Cortex of kidney (tissue), 1 donor: ENCODE measurements at places on chromosomes 2 and 18.

GRCh38 chr2:95313296-95314131, 16.4 kb downstream of the KCNIP3 start:
- no peak for DNase-seq

- no peak for DNase-seq
Observed at GRCh38 chr2:61727746-61728145, 126.1 kb downstream of the FAM161A start.

- DNase-seq = no peak
Observed at GRCh38 chr2:189580241-189580651, 340 bp downstream of the SLC40A1 start.

DNA sequence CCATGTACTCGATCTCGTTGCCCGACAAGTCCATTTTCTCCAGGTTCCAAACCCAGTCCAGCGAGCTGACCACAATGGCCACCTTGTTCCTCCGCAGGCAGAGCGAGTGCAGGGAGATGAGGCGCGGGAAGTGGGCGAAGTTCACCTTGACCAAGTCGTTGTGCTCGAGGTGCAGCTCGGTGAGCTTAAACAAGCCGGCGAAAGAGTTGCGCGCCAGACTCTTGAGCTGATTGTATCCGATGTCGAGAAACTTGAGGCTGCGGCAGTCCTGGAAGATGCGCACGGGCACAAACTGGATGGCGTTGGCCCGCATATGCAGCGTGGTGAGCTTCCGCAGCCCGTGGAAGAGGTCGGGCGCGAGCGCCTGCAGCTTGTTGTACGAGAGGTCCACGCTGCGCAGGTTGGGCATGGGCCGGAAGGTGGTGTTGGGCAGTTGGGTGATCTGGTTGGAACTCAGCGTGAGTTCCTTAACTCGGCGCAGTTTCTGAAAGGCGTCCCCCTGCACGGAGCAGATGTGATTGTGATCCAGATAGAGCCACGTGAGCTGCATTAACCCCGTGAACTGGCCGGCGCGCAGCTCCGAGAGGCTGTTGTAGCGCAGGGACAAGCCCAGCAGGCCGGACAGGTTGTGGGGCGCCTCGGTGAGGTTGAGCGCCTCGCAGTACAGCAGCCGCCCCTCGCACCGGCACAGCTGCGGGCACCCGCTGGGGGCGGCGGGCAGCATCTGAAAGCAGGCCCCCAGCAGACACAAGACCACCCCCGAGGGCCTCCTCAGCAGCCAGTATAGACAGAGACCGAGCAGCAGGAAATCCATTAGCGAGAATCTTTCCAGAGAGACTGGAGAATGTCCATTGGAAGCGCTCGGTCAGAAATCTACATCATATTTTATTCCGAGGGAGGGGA, 1.3 kb downstream of the LRRTM1 start:
- DNase-seq = no peak

DNA sequence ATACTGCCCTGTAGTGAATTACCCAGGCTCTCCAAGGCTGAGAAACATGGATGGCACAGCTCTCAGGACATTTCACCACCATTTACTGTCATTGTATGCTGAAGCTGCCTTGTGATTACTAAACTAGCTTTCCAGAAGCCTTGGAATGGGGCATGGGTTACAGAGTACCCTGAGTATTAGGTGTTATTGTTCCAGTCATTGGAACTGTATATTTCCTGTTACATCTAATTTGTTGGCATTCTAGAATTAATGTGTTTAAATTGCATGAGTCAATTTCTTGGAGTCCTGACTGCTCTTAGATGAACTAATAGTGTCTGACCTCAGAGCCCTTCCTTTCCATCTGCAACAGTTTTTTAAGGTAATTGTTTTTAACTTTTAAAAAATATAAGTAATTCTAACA, 9.0 kb downstream of the DGUOK start:
- DNase-seq = no peak

- no peak for DNase-seq
Observed at GRCh38 chr2:177249038-177249437, 15.5 kb downstream of the NFE2L2 start.

DNA sequence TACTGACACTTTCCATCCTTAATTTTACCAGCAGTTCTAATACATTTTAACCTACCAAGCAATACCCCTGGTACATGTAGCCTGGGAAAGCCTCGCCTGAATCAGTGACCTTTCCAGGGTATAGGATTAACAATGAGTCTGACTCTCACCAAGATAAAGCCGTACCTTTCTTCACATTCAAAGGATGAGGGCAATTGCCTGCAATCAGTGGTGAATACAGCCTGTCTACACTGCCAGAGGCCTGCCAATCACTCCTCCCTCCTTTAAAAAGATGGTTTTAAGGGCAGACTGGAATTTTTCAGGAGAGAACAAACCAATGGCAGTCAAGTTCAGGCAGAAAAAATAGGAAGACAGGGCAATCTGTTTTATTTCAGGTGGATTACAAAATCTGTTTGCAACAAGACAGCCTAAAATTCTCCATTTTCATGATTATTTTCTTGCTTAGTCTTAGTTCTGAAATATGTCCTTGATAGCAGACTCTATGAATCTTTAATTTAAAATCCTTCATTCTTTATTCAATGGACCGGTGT, 4.8 kb downstream of the EPHA4 start:
- DNase-seq = no peak

GRCh38 chr2:7348761-7349160, 431.5 kb downstream of the RNF144A start:
- no peak for DNase-seq

DNA sequence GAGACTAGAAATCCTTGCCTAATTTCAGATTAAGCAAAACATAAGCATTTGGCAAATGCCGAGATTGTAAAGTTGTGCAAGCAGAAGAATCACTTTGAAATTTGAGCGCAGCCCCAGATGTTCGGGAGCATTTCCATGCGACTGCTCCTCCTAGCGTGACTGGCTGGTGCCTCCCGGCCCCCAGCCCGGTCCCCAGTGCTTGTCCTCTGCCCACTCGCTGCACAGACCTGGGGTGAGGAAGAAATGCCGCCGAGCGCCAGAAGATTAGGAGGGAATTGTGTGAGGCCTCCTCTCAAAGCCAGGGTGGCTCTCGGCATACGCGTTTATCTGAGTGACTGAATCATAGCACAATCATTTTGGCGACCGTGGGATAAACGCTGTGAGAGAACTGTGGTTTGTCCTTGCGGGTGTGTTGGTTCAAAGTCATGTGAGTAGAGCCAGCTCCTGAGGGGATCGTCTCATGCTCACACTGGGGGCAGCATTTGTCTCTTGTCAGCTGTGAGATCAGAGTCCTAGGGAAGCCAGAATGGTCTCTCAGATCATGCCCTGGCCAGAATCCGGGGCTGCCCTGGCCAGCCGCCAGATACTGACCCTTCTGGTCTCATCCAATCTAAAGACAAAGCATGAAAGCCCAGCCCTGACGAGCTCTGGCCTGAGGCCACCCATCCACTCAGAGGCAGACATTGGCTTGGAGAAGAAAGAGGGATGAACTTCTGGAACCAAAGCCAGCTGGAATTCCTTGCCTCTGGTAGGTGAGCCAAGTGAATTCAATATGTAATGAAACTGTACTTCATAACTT, 189.3 kb downstream of the SH3RF3 start:
- DNase-seq = no peak

GRCh38 chr18:67217551-67218166, 298.9 kb downstream of the DSEL start:
- no peak for DNase-seq

DNA sequence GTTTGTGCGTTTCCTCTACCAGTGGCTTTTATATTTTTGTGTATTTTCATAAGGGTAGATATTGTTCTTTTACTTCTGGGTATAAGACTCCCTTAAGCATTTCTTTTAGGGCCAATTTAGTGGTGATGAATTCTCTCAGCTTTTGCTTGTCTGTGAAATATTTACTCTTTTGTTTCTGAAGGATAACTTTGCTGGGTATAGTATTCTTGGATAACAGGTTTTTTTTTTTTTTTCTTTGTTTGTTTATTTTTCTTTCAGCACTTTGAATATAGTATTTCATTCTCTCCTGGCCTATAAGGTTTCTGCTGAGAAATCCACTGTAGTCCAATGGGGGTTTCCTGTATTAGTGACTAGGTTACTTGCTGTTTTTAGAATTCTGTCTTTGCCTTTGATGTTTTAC, 122.7 kb downstream of the XRCC5 start:
- DNase-seq = no peak

DNA sequence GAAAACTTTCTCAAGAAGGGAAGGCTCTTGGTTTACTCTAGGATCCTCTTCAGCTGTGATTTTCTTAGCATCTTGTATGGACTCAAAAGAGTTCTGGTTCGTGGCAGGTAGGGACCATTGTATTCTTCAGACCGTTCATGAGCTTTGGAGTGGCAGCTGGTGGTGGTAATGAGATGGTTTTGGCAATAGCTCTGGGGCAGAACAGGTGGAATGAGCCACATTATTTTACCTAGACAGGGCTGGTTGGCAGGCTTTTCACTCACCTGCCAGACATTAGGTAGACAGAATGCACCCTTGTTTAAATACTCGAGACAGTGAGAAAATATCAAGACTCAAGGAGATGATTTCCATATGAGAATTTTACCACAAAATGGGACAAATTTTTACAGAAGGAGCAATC, 26.2 kb upstream of the MGAT5 start:
- DNase-seq = no peak

GRCh38 chr18:28365411-28365831, 188.5 kb upstream of the CDH2 start:
- DNase-seq = no peak

GRCh38 chr2:202127687-202128331, 54.8 kb downstream of the KIAA2012 start:
- DNase-seq = no peak

GRCh38 chr2:73877071-73877802, 15.6 kb upstream of the ACTG2 start:
- DNase-seq = no peak

- no peak for DNase-seq
Observed at GRCh38 chr18:48674758-48675351, 136.0 kb downstream of the CTIF start.

DNA sequence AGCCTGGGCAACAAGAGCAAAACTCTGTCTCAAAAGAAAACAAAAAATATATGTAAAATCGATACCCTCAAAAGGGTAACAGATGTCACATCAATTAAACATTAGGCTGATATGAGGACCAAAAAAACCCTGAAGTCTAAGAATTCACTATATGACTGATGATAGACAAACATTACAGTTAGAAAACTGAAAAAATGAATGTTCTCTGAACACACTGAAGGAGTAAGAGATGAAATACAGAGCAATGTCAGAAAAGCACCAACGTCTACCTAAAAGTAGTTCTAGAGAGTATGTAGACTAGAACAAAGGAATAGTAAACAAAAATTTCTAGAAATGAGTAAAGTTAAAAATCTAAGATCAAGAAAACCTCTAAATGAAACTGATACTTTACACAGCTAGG, 81.9 kb downstream of the SLC66A3 start:
- no peak for DNase-seq

DNA sequence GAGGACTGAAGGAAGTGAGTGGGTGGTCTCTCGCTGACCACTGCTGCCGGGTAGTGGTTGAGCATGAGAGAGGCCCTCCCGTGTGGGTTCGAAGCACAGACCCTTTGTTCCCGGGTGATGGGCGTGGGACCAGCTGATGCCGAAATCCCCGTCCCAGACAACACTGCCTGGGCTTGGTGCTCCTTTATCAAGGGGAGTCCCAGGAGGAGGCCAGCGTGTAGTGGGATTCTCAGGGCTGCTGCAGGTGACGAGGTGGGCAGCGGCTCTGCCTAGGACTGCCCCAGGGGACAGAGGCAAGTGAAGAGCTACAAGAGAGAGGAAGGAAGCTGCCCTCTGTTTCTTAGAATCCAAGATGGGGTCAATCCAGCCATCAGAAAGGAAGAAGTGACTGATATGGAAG, 251.3 kb upstream of the PXDN start:
- DNase-seq = no peak

- no peak for DNase-seq
Observed at GRCh38 chr2:59892398-59892797, 661.1 kb downstream of the BCL11A start.

GRCh38 chr18:24514439-24514838, 54.0 kb downstream of the HRH4 start:
- DNase-seq = no peak

GRCh38 chr18:11104307-11104706, 45.1 kb downstream of the PIEZO2 start:
- no peak for DNase-seq

GRCh38 chr2:189498205-189498604, 56.9 kb downstream of the WDR75 start:
- DNase-seq = no peak

GRCh38 chr18:74412116-74412880, 44.8 kb downstream of the DIPK1C start:
- no peak for DNase-seq
